Fibroblast of mammary gland (primary cell): ENCODE measurements at places on chromosomes 3 and 15.
A peak's percentile ranks its signal among the peaks of the same experiment; 100 is the strongest.

DNA sequence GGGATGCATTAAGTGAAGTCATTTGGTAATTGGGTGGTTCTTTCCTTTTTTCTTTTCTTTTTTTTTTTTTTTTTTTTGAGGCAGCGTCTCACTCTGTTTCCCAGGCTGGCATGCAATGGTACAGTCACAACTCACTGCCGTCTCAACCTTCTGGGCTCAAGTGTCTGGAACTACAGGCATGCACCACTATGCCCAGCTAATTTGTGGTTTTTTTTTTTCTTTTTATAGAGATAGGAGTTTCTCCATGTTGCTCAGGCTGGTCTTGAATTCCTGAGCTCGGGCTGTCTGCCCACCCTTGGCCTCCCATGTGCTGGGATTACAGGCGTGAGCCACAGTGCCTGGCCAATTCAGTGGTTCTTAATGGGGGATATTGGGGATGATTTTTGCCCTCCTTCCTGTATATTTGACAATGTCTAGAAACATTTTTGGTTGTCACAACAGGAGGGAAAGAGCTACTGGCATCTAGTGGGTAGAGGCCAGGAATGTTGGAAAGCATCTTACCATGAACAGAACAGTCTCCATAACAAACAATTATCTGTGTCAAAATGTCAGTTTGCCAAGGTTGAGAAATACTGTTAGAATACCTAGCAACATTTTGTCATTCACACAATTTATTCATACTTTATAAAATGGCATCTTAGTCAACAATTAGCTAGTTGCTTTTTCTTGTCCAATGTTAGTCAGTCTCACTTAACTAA lies 79.4 kb upstream of the CNTN3 start:
- no peak for DNase-seq

DNA sequence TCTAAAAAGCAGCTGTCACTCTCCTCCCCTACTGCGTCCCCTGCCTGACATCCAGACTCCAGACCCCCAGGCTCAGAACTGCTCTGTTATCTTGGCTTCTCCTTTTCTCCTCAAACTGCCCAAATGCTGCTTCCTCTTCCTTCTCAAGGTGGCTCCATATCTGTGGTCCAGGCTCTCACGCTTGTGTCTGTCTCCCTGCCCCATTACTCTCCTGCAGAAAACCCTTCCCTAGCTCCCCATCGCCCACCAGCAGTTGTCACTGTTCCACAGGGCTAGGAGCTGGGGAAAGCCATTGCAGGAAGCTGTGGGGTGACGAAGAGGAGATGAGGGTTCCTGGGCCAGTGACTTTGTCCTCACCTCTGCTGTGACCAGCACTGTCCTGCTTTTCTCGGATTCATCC lies 30.7 kb upstream of the CGNL1 start:
- DNase-seq, result no peak

- DNase-seq, result peak; percentile 63
Observed at GRCh38 chr3:165254812-165255211, 58.6 kb upstream of the SLITRK3 start.

DNA sequence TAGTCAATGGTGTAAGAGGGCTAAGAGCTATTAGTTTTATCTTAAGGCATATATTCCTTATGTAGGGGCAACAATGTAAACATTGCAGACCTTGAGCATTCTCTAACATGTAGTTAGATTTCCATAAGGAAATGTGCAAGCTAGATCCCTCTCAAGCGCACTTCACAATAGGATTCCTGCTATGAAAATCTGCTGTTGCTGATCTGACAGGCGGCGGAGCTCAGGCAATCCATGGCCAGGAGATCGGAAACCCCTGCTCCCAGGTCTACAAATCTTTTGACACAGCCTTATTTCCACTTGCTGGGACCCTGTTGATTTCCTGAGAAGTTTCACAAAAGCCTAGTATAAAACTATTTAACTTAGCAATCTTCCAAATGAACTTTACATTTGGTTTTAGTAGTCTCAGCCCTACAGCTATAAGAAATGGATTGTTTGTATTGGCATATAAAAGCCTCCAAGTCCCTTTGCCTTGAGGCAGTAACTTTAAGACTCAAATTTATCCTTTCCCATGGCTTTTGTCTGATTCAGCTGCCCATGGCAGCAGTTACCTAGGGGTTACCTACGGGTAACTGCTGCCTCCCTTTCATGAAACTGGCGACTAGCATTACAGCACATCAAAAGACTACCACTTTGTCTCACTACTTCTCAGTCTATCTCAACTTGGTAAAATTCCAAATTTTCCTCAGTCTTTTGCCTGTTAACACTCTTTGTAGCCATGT lies 22.7 kb downstream of the TRA2B start:
- no peak for DNase-seq

GRCh38 chr3:157096328-157096727 lies 63.6 kb downstream of the CCNL1 start:
- DNase-seq, result no peak

DNA sequence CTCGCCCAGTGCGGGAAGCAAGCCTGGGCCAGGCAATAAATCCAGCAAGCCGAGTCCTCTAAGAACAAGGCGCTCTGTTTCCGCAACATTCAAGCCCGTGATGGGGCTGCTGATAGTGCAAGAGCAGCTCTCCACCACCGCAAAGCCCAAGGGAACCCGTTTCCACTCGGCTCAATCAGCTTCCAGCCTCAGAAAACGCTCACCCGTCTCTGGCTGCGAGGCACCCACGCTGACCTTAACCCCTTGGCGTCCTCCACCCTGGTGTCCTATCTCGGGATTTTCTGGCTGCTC lies 17.8 kb downstream of the SPATA12 start:
- DNase-seq, result peak; percentile 82
